ENCODE measurements at places on chromosomes 12 and 14.

GRCh38 chr14:100103250-100104005 lies 38.2 kb downstream of the EVL start:
- DNase-seq = peak; percentile 73

- DNase-seq = no peak
Observed at GRCh38 chr12:15708396-15709076, 80.7 kb downstream of the EPS8 start.

DNA sequence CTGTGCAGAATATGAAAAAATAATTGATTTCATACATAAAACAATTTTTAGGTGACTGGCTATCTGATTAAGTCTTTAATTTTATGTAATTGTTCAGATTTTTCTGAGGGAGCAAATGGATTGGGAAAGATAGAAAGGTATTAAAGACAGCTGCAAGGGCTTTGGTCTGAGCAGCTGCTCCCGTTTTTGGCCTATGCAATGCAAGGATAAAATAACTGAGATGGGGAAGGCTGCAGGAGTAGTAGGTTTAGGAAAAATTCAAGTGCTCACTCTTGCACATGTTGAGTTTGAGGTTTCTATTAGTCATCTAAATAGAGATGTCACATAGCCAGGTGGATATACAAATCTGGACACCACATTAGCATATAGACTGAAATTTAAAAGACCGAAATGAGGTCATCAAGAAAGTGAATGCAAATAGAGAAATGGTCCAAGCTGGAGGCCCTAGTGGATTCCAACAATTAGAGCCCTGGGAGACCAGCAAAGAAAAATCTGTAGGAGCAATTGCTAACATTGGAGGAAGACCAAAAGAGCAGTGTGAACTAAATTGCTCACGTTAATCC lies 144.0 kb downstream of the PPFIA2 start:
- DNase-seq = no peak

- peak; percentile 39 for DNase-seq
Observed at GRCh38 chr14:68137704-68138619, 318.4 kb downstream of the RAD51B start.

- no peak for DNase-seq
Observed at GRCh38 chr12:6432991-6433390, 11.8 kb upstream of the CD27 start.

- DNase-seq = no peak
Observed at GRCh38 chr12:48058771-48059170, 47.1 kb downstream of the SENP1 start.

DNA sequence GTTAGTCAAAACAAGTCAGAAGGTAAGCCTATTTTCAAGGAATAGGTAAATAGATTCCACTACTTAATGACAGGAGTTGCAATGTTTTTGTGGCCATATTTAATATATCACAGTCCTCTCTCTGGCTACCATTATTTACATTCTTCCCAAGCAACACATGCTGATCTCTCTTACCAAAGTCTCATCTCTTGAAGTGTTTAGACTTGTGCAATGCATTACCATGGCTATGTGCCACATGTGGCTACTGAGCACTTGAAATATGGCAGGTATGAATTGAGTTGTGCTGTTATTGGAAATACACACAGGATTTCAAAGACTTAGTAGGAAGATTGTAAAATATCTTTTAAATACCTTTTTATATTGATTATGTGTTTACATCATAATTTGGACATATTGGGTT lies 262.4 kb upstream of the PDE3A start:
- DNase-seq = no peak

GRCh38 chr14:93002049-93002448 lies 79.1 kb downstream of the CHGA start:
- DNase-seq = no peak

- no peak for DNase-seq
Observed at GRCh38 chr14:77880056-77880455, 80.1 kb downstream of the ADCK1 start.

- DNase-seq = peak; percentile 40
Observed at GRCh38 chr14:75499084-75499875, 23.0 kb upstream of the BATF start.

DNA sequence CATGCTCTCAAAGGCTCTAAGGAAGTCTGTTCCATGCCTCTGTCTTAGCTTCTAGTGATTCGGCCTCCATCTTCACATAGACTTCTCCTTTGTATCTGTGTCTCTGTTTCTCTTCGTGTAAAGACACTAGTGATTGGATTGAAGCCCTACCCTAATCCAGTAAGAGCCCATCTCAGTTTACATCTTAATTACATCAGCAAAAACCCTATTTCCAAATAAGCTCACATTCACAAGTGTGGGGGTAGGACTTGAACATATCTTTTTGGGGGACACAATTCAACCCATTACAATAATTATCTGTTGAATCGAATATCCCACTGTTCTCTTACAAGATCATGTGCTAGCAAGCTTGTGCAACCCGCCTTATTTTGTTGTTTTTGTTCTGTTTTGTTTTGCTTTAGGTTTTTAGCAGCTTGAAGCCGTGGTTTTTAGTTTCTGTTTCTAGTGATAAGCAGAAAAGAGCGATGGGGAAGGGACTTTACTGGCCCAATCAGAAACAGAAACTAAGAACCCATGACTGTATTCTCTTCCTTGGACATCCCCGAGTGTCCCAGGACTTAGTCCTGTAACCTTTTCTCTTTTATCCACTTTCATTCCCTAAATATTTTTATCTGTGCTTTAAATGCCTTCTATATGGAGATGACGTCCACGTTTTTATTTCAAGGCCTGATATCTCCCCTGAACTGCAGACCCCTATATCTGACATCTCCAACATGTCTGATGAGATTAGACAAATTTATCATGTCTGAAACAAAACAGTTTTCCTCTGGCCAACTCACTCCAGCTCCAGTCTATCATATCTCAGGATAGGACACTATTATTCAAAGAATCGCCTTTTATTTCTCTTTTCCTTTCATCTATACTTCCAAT lies 353.0 kb downstream of the CCDC91 start:
- DNase-seq = no peak

- DNase-seq = no peak
Observed at GRCh38 chr12:4118017-4118510, 155.5 kb upstream of the CCND2 start.

- DNase-seq = no peak
Observed at GRCh38 chr14:37668646-37669045, 73.2 kb downstream of the TTC6 start.

DNA sequence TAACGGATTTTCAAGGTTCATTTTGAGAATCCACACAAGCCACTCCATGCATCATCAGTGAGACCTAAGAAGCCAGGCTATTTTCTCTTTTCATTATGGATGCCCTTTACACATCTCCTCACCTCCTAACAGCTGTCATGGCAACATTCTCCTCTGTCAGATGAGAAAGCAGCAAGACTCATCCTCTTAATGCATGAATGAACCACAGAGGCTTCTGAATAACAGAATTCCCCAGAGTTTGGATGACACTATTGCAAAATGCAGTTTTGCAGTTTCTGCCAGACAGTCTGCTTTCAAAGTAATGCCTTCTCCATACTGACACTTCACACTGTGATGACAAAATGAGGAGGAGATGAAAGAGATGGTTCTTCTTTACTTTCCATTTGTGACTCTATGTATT lies 286.7 kb upstream of the GRIP1 start:
- DNase-seq = no peak

DNA sequence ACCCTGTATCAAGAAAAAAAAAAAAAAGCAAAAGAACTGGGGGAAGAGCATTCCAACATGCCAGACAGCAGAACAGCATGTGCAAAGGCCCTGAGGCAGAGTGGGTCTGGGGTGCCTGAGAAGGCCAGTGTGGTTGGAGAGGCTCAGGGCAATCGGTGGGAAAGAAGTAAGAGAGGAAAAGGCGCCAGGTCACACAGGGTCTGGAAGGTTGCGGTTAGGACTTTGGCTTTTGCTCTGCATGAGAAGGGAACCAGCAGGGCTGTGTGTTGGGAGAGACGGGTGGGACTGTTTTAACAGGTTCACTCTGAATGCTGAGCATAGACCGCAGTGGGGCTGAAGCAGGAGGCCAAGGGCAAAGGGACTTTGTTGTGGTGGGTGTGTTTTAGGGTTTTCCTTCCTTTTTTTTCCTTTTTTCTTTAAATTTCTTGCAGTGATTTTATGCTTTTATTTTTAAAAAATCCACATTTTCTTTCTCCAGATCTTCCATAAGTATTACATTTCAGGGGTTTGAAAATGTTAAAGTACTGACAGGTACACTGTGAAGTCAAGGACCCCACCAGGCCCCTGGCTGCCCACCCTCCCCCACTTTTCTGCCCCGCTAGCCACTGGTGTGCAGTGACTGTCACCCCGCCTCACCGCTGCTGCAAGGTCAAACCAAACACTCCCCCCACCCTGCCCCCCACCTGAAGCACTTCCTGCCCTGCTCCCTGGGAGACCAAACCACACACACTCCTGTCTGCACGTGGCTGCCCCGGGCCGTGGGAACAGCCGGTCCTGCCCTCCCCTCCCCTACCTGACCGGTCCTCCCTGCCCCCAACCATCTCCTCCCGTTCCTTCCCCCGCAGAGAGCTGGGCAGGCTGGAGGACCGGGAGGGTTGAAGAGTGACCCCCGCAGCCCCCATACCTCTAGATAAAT lies 30.0 kb downstream of the DTX1 start:
- DNase-seq = peak; percentile 42

DNA sequence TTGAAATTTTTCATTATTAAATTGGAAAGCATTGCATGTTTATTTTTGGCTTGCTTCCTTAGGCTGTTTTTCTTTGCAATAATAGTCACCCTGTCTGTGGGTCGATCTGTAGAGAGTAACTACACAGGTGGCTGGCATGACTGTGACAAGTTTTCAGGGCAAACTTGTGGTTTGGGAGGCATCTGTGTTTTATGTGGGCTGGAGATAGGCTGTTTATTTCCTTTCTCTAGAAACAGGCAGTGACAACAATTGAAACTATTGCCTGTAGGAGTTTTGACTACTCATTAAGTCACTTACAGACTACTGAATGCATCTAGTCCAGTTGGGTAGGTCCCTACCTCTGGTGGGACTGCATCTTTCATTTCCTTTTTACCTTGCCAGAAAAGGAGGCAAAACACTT lies 155.6 kb downstream of the DYRK2 start:
- peak; percentile 76 for DNase-seq

DNA sequence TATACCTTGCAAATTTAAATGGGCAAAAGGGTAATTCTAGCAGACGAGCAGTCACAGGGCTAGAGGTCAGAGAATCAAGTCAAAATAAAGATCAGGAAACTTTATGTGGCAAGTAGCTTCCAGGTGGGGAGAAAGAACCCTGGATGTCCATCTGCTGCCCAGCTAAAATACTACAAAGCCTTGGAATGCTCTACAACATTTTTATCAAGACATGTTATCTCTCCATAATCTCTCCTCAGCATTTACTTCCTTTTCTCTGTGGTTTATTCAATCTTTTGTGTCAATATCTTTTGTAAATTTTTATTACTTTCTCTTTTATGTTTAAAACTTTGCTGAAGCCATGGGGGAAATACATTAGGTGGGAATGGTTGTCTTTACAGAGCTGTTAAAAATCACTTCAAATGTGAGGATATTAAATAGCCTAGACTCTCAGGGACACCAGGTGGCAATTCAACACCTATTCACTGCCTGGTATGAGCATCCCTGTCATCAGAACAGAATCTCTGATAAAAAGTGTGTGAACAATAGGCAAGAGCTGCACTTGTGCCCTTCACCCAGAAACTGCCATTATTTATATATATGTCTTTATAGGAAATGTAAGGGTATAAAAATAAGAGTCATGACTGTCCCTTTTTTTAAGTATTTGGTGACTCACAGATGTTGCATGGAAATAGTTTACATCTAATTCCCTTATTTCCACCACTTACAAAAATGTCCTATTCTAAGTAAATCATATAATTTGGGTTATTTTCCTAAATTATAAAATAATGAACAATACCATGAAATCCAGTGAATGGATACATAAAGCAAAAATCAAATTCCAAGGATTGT lies 152.9 kb downstream of the EPS8 start:
- no peak for DNase-seq

DNA sequence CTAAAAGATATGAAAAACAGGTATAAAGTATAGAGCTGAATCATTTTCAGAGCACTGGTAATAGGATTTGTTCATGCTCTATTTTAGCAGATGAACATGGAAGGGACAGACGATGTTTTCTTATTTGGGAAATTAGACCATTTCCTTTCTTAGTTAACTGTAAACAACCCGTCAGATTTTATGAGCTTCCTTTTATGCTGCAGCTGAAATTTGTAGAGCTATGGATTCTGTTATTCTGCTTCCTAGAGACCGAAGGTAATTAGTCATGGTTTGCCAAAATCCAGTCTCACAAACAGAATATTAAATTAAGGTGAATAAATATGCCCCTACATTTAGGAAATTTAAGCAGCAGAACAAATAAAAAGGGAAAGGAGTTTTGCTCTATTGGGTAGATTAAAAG lies 180.2 kb upstream of the SYT1 start:
- no peak for DNase-seq

DNA sequence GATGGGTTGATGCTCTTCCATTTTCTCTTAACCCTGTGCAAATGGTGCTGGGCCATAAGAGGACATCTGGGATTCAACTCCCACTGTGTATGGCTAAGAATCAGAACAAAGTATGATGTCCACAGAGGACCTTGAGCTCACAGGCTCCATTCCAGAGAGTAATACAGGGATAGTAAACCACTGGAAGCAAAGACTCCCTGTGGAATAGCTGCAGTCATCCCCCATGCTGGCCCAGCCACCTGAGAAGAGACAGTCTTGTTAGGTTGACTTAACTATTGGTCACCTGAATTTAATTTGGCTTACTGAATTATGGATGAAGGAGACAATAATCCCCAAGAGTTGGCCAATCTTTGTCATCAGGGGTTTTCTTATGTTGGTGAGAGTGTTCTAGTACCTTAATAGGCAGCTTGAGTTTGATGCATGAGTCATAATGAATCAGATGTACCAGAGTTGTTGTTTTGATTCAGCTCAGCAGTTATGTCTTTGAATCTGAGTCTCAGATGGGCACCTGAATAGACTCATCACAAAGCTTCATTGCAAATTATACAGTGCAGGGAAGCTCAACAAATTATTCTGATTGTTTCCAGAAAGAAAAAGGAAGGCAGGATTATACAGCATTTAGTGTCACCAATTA lies 122.7 kb downstream of the SSPN start:
- no peak for DNase-seq

- DNase-seq = peak; percentile 17
Observed at GRCh38 chr12:114355389-114356088, 50.4 kb downstream of the TBX5 start.
